ENCODE measurements at places on chromosomes 2 and 18.

DNA sequence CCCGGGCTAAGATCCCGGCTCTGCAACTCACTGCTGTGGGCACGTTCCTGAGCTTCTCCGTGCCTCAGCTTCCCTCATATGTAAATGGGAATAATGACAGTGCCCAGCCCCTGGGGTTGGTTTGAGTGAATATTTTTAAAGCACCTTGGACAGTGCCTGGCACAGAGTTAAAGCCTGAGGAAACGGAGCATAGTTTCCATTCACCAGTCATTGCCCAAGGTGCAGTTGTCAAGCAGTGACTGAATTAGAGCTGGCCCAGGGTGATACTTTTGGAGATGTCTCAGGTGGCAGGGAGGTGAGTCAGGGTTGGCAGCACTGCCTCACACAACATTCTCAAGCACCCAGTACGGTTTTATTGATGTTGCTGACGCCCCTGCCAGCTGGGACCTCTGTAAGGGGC is 12.2 kb downstream of the TMEM177 start:
- no peak for DNase-seq

DNA sequence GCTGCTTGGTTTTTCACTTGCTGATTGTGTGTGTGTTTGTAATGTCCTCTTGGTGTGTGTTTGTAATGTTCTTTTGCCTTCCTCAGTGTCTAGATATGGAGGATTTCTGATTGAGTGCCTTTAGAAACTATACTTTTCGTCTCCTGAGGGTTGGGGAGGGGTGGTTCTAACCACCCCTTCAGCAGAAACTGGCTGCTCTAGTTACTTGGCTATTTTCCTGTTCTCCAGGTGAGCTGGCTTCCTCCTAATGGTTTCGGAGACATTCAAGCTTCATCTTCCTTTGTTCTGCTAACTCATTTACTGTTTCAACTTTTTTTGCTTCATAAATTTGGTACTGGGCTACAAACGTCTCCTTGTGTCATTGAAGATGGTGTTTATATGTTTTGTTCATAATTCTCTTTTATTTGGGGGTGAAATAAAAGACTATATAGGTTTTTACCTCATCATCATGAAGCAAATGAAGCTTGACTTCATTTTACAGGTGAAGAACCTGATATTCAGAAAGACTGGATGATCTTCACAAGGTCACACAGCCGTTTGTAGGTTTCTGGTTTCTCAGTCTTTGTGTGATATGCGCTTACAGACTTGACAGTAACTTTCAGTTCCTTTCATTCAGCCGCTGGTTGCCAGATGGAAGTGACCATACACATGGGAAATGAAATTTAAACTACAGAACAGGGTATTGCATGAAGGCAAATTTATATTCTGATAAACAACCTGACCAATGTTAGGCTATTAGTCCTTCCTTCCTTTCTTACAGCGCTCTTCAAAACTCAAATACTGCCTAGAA is 238.5 kb downstream of the GALR1 start:
- no peak for DNase-seq

DNA sequence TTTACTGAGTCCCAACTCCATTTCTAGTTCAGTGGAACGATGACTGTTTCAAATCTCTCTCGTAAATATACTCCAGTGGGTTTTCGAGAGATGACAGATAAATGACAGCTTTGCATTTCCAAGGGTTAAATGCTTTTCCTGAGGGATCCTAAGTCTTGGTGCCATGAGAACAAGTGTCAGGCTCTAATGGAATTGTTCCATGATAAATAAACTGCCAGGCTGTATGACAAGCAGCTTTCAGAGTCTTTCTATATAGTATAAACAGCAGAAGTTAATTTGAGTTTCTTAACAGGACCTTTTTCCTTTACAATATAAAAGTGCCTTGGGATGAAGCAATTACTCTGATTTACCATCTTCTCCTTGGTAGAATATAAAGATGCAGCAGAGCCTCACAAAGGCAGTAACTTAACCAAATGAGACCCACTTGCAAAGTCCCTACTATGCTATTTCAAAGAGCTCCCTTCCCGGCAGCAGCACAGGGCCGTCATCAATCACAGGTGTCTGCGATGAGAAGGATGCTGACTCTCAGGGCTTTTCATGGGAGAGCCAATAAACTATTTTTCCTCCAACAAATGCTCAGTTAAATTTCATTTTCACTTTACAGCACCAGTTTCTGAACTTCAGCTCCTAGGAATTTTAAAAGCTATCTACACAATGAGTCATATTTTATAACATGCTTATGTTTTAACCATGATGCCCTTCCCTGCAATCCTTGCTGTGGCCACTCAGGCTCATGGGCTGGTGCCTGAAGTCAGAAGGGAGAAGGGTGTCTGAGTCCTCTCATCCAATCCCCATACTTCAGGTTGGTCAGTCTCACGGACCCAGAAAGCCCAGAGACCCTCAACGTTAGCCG is 123.8 kb downstream of the AFF3 start:
- DNase-seq: no peak

DNA sequence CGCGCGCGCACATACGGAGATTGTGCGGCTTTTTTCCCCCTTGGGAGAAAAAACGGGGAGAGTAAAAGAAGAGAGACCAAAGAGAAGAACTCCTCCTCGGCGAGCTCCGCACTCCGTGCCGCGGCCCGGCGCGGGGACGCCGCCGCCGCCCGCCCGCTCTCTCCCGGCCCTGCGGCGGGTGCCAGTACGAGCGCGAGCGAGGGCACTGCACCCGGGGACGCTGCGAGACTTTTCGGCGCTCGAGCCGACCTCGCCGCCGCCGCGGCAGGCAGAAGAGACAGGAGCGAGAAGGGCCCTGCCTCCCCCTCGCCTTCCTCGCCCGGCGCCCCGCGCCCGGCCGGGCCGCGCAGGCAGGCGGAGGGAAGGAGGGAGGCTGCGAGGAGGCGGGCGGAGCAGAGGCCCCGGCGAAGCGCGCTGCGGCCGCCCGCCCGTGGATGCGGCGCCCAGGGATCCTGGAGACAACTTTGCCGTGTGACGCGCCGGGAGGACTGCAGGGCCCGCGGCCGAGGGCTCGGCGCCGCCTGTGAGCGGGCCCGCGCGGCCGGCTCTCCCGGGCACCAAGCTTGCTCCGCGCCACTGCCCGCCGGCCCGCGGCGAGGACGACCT is 857 bp upstream of the INHBB start:
- DNase-seq: peak; percentile 41

- DNase-seq: no peak
These were observed 56.2 kb upstream of the LYPD6B start for GRCh38 chr2:148982282-148982681.

- DNase-seq: no peak
These were observed 20.3 kb downstream of the AGAP1 start for GRCh38 chr2:235513984-235514626.

GRCh38 chr18:46314011-46314410 is 209.8 kb downstream of the HAUS1 start:
- no peak for DNase-seq

DNA sequence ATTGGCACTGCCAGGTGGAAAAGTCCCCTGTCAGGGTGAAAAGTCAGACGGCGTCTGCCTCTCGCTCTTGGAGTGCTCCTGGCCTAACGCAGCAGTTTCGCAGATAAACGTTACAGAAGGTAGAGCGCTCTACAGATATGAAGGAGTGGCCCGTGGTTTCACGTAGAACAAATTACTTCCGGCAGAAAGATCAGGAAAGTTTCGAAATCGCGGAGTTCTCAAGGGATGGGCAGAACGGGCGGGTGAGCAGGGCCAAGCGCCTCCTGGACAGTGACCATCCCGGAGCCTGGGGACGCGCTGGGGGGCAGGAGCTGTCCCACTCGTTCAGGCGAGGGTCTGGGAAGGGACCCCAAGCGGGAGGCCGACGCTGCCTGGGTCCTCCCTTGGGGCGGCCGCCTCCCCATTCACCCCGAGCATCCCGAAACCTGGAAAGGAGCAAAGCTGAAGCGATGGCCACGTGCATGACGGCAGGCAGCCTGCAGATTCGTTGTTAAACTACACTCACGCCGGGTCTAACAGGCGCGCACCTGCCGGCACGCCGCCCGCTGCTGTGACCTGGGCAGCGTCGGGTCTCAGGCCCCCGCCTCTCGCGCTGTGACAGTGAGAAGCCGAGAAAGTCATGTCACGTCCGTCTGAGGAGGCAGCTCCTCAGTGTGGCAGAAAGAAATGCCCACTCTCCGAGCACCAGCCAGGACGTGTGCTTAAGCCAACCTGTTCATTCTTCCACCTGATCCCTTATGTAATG is 122.9 kb upstream of the SALL3 start:
- no peak for DNase-seq

GRCh38 chr18:6881034-6881820 is 151.7 kb downstream of the ARHGAP28 start:
- DNase-seq: no peak

- DNase-seq: no peak
These were observed 11.2 kb upstream of the DDX1 start for GRCh38 chr2:15580451-15580850.

DNA sequence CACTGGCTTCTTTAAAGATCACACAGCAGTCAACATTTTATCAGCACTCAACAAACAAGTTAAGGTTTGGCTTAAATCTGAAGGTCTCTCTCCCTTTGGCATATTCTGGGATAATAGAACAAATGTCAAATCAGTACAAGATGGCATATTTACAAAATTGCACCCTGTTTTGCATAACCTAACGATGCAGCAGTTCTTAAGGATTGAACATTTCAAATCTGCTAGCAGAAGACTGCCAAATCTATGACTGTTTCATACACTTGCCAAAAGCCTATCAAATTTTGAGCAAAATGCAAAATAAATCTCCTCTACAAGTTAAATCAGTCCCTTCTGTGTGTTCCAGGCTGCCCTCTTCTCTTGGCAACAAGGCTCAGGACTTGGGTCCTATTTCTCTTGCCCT is 73.6 kb downstream of the DPP4 start:
- DNase-seq: no peak

GRCh38 chr18:26656431-26656943 is 108.1 kb upstream of the KCTD1 start:
- peak; percentile 47 for DNase-seq

DNA sequence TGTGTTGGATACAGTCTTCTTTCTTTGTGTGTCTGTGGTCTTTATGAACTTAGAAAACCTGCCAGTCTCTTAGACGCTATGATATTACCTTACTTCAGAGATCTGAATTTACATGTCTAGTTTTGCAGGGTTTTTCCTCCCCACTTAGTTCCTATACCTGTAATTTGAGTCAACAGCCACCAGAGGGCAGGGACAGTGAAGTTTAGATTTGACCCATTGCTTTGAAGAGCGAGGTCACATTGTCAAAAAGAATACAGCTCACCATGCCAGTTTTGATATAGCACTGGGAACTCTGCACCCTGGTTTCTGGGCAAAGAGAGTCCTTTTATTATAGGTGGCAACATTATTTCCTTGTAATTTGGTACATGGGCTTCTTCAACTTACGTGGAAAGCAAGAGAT is 102.3 kb downstream of the MAPK4 start:
- no peak for DNase-seq

DNA sequence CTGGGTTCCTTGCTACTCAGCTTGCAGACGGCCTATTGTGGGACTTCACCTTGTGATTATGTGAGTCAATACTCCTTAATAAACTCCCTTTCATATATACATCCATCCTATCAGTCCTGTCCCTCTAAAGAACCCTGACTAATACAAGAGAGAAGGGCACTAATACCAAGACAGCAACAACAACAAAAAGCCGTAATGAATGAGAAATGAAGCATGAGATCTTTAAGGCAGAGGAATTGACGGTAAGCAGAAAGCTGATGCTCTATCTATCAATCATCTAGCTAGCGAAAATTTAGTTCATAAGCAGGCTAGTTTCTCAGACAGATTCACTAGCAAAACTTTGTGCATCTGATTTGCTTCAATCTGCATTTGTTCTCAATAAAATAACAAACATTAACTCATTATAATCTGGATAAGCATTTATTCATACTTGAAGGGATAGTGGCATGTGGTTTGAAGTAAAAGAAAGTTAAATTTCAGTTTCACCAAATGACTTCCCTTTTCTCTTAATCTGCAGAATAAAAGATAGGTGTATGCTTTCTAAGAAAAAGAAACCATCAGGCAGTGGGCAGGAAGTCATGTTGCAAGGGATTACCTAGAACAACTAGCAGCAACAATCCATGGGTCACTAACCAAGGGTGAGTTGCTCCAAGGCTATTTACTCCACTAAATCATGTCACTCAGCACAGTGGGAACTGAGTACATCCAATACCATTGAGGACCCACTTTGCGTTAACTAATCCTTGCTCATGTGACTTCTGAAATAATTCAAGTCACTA is 376.5 kb downstream of the TMEM182 start:
- no peak for DNase-seq

GRCh38 chr2:238231251-238231793 is 8.5 kb downstream of the HES6 start:
- peak; percentile 87 for DNase-seq

- no peak for DNase-seq
These were observed 49.8 kb upstream of the THOC1 start for GRCh38 chr18:317618-318017.

- DNase-seq: no peak
These were observed 1044.0 kb upstream of the PIK3C3 start for GRCh38 chr18:40911041-40911440.

GRCh38 chr18:33870059-33870458 is 292.0 kb downstream of the ASXL3 start:
- no peak for DNase-seq

DNA sequence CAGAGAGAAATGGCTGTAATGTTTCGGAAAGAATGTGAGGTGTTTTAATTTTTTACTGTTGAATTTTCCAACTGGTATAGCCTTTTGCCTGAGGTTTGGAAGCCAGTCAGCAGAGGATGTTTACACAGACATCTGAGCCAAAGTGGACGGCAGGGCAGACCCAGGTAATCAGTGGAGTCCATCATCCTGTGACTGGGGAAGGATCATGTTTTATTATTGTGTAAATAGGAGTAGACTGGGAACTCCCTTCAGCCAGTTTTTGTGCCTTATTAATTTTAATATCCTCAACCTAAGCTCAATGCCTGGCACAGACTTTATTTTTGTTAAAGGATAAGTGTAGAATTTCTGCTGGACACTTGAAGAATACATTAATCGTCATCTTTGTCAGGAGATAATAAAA is 142.0 kb upstream of the GAREM1 start:
- no peak for DNase-seq

- DNase-seq: no peak
These were observed 292.9 kb upstream of the CCDC68 start for GRCh38 chr18:55252053-55252675.

DNA sequence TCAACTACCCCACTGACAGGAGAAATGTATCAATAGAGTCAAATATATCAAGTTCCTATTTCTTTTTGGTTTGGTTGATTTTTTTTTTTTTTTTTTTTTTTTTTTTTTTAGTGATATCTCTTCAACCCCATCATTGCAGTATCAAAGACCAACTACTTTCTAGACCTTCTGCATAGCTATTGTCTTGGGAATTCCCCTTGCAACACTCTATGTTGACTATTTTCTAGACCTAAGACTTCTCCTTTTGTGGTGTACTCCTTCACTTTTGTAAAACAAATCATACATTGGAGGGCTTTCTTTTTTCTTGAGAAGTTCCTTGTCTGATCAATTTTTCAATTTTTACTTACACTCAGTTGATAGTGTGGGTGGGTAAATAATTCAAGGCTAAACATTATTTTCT is 46.5 kb upstream of the NR4A2 start:
- no peak for DNase-seq

- no peak for DNase-seq
These were observed 300.9 kb downstream of the NBAS start for GRCh38 chr2:15260196-15260595.
